ENCODE measurements at places on chromosomes 4 and X.

- no peak overlapping the region for H3K4me3 ChIP-seq
- H3K27me3 ChIP-seq: no peaks in the 10 kb centered on the region
- no peaks in the 10 kb centered on the region for H3K4me1 ChIP-seq
- no peaks in the 10 kb centered on the region for H3K36me3 ChIP-seq
- no peak for DNase-seq
Observed at GRCh38 chr4:30770049-30770549, 49.9 kb downstream of the PCDH7 start.

DNA sequence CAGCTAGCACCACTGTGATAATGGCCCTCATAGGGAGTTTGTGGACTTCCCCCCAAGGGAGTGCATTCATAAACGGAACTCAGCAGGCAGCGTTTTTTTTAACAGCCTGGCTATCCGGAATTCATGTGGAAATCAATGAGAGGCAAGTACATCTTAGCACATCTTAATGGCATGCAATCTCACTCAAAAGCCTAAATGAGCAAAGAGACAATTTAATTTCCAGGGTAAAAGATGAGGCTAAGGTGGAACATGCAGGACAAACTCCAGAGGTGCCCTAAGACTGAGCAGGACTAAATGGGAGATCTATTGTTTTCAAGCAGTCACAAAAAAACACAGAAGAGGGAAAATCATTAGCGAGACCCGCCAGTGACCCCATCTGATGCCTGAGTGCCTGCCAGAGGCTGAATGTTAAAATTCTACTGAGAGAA, 243.5 kb upstream of the KCNIP4 start:
- no peak overlapping the region for H3K27ac ChIP-seq
- no peak for DNase-seq
- peaks cover 5% of the 10 kb centered on the region for H3K4me1 ChIP-seq
- no peaks in the 10 kb centered on the region for H3K27me3 ChIP-seq
- no peak overlapping the region for H3K4me3 ChIP-seq

DNA sequence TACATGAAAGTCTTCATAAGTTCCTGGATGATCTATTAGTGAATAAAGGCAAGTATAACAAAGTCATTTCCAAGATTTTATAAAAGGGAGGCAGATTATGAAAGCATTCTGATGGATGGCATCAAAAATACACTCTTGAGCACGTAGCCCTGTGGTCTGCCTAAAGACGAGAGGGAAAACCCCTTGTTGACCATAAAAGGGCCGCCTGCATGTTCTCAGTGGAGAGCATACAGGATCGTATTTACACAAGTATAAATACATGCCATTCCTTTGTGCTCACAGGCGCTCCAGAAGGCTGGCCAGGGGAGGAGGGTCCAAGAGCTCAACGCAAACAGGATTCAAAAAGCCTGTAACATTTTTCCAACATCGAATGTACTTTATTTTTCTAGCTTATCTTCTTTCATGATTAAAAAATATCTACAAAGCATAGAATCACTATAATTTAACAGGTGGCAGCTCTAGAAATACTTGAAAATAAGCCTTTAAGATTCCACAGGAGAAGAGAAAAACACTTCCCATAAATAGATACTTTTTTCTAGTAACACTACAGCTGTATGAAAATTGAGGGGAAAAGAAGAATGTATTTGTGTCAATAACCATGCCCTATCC, 29.6 kb downstream of the PDGFC start:
- peak; percentile 88 for DNase-seq
- H3K4me3 ChIP-seq: no peak overlapping the region
- no peaks in the 10 kb centered on the region for H3K36me3 ChIP-seq
- no peaks in the 10 kb centered on the region for H3K27me3 ChIP-seq
- peak overlapping the region; percentile 84 for H3K27ac ChIP-seq

DNA sequence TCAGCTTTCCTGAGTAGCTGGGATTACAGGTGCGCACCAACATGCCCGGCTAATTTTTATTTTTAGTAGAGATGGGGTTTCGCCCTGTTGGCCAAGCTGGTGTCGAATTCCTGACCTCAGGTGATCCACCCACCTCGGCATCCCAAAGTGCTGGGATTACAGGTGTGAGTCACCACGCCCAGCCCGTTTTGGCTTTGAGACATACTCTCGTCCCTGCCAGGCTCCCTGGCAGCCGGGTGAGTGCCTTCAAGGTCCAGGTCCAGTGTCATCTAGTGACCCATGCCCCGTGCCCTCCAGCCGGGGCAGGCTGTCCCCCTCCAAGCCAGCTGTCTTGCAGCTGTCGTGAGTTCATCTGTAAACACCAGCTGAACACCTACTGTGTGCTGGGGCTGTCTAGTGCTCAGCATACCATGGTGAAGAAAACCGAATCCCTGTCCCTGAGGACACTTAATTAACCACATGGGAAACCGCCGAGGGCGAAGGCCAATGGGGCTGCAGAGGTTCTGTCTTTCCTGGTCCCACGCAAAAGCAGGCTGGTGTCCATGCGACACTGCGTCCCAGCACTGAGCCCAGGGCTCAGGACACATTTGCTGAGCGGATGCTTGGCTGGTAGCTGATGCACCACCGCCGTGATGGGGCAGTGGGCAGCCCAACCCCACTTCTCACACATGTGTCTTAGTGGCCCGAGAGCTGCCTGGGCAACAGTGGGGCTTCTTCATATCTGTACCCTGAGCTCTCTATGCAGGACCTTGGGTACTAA, 21.9 kb downstream of the NSG1 start:
- H3K4me3 ChIP-seq: no peak overlapping the region
- H3K27me3 ChIP-seq: peaks cover 25% of the 10 kb centered on the region
- H3K4me1 ChIP-seq: no peaks in the 10 kb centered on the region

DNA sequence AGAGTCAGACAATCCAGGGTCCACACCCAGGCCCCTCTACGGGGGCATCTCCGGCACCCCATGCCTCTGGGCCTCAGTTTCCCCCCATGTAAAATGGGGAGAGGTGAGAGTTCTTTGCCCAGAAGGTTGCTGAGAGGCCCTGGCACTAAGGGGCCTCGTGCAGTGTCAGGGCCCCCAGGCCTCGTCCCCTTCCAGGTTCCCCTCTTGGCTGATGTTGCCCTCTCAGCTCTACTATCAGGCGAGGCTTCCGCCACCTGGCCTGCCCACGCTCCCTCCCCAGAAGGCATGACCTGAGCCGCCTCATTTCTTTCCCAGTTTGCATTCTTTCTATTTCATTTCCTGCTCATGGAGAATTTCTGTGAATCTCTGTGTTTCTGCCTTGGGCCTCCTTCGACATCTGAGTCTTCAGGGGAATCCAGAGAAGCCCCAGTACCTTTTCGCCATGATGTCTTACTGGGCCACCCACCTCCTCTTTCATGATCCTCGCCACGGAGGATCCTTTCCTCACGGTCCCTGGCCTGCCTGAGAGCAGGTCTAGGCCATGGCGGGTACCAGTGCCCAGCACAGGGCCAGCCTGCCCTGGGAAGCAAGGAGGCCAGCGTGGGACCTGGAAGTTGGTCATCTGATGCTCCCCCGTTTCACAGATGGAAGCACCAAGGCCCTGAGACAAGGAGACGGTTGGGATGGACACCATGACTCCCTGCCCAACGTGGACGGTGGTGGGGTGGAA, 21.9 kb upstream of the MRFAP1 start:
- H3K27ac ChIP-seq: no peak overlapping the region
- DNase-seq: no peak
- no peaks in the 10 kb centered on the region for H3K36me3 ChIP-seq
- H3K4me1 ChIP-seq: no peaks in the 10 kb centered on the region
- no peak overlapping the region for H3K4me3 ChIP-seq

DNA sequence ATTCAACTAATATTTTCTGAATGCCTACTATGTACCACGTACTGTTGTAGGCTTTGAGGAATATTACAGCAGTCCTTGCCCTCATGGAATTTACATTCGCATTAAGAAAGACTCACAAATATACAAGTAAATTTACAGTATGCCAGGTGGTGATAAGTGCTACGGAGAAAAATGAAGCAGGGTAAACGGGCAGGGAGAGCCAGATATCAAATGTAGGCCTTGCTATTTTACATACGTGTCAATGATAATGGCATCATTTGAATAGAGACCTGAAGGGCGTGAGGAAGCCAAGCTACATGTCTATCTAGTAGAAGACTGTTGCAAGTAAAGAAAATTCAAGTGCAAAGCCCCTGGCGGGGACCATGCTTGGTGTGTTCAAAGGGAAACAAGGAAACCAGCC, 65.2 kb downstream of the AMMECR1 start:
- H3K27ac ChIP-seq: no peak overlapping the region
- no peak overlapping the region for H3K4me3 ChIP-seq
- H3K36me3 ChIP-seq: no peaks in the 10 kb centered on the region
- no peaks in the 10 kb centered on the region for H3K4me1 ChIP-seq
- no peaks in the 10 kb centered on the region for H3K27me3 ChIP-seq

DNA sequence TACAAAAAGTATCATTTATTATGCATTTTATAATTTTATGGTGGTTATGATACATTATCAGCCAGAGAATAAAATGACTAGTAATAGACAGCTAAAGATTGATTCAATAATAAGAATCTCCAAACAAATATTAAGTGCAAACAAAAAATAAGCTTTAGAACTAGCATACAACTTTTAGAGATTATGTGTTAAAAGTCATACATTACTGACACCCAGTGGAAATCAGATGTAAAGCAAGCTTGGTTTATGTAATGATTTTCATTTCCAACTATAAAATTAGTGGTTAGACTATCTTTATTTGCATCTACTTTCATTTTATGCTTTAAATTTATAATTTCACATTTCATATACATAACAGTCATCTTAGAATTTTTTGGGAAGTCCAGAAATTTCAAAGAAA, 57.7 kb downstream of the IL13RA2 start:
- no peaks in the 10 kb centered on the region for H3K4me1 ChIP-seq
- no peak overlapping the region for H3K4me3 ChIP-seq
- no peak for DNase-seq
- no peaks in the 10 kb centered on the region for H3K36me3 ChIP-seq
- no peak overlapping the region for H3K27ac ChIP-seq

DNA sequence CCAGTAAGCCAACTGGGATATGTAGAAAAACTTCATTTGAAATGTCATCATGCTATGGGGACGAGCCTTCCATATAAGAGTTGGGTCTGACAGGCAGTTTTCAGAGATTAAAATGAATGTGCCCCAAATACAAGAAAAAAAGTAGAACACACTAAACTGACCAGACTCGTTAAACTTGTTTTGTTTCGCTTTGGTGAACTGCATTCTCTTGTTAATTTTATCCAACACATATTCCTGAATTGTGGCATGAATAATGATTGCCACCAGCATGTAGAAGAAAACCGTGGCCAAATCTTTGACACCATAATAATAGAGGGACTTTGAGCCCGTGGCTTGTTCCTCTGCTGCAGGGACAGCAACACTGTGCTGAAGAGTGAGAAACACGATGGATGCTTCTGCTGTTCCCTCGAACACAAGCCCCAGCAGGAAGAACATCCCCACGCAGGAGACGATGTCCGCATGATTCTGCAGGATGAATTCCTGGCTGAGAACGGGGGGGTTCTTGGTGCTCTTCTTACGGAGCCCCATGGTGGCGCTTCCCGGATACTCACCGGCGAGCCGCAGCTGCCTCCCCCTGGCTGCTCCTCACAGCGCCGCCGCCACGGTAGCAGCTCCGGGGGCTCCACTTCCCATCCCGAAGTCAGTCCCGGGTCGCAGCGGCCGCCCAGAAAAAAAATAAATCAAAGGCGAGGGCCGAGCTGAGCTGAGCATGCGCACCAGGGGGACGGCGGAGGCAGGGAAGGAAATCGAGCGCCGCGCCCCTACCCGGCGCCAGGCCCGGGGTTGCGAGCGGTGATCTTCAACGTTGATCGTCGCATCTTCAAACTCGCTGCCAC, at the start of gene TRAM1L1:
TRAM1L1 (minus strand) TSS at position 711 of the 836 bp plus-strand sequence; CDS start at position 528, 183 bp downstream.
- DNase-seq: peak; percentile 83
- H3K27me3 ChIP-seq: no peaks in the 10 kb centered on the region
- H3K27ac ChIP-seq: peak within 1 kb of the TSS; percentile 31
- H3K36me3 ChIP-seq: no peaks in the 10 kb centered on the region
